ENCODE measurements at places on chromosomes 13 and 19.

DNA sequence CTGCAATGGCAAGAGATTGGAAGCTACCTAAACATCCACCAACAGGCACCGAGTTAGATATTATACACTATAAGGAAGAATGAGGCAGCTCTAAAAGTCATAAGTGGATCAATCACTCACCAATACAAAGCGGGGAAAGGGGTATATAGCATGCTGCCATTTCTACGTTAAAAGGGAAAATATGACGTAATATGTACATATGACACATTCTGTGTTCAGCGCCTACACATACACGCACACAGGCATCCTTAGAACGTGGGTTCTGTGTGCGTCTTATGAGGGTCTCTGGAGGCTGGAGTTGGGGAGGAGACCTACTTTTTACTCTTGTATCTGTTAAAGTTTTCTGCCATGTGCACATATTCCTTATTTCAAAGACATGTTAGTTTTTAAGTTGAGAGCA is 5.9 kb downstream of the IL17D start:
- no peak for DNase-seq

- DNase-seq: no peak
These were observed 7.9 kb downstream of the DENND1C start for GRCh38 chr19:6473647-6474046.

DNA sequence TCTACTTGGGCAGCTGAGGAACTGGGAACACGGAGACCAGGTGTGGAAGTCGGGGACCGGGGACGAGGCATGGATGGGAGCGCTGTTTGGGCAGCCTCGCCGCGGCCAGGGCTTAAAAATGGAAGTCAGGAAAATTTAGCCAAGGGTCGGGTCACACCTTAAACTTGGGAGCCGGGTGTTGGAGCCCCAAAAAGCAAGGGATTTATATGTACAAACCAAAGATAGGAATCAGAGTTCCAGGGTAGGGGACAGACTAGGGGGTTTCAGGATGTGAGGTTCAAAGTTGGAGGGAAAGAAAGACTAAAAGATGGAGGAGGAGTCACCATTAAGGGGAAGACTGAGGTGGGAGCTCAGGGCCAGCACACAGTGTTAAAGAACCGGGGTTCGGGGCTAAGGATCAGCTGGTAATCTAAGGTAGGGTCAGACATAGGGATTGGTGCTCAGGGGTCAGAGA is 530 bp downstream of the FOXA3 start:
- DNase-seq: no peak

DNA sequence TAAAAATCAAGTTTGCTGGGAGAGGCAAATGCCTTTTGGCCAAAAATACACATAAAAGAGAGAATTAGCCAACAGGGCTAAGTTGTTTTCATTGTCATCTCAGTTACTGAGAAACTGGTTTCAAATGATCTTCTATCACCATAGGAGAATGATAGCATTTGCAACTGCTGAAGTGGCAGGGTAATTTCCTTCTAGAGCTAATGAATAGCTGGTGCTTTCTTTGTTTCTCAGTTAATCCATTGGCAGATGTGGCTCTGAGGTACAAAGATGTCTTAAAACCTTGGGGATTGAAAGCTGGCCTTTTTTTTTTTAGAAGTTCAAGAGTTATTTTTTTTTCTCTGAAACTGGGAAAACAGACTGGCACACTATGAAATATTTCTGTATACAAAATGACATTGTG is 332.7 kb upstream of the KLF12 start:
- DNase-seq: no peak

- DNase-seq: no peak
These were observed 73.1 kb downstream of the KCTD12 start for GRCh38 chr13:76813000-76813691.

GRCh38 chr13:70784207-70784989 is 676.1 kb upstream of the KLHL1 start:
- no peak for DNase-seq

DNA sequence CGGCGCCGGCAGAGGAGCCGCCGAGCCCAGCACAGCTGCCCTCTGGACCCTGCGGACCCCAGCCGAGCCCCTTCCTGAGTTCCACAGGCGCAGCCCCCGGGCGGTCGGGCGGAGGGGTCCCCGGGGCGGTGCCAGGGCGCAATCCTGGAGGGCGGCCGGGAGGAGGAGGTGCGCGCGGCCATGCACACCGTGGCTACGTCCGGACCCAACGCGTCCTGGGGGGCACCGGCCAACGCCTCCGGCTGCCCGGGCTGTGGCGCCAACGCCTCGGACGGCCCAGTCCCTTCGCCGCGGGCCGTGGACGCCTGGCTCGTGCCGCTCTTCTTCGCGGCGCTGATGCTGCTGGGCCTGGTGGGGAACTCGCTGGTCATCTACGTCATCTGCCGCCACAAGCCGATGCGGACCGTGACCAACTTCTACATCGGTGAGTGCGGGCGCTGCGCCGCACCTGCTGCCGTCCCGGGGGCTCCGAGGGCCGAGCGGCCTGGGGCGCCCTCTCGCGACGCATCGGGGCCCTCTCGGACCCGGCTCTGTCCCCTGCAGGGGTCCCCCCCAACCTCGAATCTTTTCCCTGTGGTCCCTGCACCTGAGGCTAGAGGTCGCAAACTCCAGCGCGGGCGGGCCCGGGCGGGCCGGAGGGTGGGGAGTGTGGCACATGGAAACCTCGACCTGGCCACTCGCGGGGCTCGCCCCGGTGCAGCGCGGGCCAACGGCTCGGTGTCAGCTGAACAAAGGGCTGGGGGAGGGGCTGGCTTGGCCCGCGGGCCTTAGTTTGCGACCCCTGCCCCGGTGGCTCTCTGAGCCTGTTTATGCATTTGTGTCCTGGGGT is at the start of gene KISS1R:
KISS1R (plus strand) TSS at position 11 of the 829 bp plus-strand sequence; CDS start at position 181, 170 bp downstream.
- peak; percentile 47 for DNase-seq

DNA sequence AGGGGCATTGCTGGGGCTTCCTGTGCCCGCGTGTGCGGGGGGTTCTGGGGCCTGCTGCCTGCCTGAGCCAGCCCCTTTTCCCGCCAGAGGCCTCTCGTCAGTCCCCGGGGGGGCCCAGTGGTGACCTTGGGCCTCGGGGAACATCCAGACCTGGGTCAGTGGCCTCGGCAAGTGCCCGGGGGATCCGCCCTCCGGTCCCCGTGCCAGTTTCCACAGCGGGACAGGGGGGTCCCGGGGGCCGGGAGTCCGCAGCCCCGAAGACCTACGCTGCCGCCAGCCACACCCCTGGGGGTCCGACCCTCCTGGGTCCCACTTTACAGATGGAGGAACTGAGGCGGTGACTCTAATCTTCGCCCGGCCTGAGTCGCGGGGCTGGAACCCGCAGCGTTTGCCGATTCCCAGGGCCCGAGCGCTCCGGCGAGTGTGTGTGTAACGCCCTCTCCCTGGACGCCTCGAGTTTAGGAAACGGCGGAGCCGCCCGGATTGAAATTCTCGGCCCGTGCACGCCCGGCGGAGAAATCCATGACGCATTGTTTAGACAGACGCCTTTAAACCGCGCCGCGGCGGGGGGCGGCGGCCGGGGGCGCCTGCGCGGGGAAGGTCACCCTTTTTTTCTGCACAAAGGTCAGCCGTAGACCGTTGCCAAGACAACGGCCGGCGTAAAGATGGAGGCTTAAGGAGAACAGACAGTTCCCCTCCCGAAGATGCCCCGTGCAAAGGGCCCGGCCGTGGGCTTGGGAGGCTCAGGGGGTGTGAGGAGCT is 39.3 kb downstream of the EFNA2 start:
- peak; percentile 9 for DNase-seq

- no peak for DNase-seq
These were observed 3.2 kb downstream of the ERF start for GRCh38 chr19:42251572-42252358.

- no peak for DNase-seq
These were observed 25.9 kb upstream of the OR10H2 start for GRCh38 chr19:15701757-15702533.

DNA sequence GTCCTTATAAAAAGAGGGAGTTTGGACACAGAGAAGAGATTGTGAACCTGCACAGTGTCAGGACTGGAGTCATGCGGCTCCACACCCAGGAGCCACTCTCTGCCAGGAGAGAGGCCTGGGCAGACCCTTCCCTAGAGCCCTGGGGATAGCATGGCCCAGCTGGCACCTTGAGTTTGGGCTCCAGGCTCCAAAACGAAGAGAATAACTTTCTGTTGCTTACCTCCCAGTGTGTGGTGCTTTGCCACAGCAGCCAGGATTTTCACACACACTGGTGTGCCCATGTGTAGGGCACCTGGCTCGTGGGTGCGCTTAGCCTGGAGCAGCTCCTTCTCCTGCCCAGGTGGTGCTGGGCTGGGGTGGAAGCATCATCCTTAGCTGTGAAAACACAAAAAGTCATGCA is 344.3 kb downstream of the TEX29 start:
- no peak for DNase-seq

DNA sequence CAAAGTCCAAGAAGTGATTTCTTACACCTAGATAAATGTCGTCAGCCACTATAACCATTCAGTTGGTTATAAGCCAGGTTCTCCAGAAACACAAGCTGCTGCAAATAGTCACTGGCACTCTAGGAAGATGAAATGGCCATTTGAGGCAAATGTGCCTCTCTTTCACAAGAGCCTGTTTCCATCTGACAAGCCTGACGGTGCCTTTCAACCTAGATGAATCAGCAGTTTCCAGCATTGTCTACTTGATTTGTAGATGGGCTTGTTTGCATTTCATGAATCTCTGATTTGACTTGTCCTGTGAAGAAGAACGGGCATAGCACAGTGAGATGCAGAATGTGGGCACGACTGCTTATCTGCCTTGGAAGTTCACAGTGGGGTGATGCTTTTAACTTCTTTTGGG is 327.2 kb downstream of the LMO7 start:
- no peak for DNase-seq

DNA sequence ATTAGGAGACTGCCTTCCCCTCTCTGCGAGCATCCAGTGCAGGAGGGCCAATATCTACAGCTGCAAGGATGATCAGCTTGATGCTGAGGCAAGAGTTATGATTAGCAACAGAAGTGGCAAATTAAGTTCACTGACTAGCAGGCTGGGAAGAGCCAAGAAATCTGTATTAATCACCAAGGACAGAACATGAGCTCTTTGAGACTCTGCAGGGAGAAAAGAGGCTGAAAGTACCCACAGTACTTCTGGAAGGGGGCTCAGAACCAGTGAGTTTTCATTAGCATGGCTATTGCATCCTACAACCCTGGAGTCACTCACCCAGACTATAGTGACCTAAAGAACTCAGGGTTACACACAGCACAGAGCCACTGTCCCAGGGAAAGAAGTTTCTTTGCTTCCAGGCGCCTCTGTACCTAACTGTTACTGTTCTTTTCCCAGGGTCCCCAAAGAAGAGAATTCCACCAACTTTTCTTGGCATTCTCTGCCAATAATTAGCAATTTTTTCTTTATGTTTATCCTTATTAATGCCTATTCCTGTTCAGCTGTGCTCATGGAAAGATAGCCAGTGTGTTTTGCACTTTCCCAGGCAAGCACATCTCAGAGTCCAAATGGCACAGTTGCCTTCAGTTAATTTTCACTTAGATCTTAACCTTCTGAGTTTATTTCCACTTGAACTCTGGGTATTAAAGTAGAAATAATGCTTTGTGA is 25.8 kb upstream of the MEDAG start:
- DNase-seq: no peak

DNA sequence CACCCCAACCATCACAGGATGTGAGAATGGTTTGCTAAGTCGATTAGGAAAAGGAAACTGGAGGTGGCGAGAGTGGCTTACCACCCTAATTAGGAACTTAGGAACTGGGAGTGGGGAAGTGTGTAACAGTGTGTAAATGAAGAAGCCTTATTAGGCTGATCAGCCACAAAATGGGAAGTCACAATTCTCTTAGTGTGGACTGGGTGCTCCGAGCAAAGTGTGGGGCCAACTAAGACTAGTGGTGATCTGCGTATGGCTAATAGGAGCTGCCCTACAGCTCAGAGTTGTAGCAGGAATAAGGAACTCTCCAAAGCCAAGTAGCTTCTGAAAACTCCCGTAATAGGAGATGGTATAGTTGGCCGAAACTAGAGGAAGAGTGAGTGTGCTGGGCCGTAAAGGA is 7.6 kb downstream of the SIGLEC11 start:
- no peak for DNase-seq

- DNase-seq: no peak
These were observed 80.9 kb upstream of the SHISA2 start for GRCh38 chr13:26132756-26133155.

DNA sequence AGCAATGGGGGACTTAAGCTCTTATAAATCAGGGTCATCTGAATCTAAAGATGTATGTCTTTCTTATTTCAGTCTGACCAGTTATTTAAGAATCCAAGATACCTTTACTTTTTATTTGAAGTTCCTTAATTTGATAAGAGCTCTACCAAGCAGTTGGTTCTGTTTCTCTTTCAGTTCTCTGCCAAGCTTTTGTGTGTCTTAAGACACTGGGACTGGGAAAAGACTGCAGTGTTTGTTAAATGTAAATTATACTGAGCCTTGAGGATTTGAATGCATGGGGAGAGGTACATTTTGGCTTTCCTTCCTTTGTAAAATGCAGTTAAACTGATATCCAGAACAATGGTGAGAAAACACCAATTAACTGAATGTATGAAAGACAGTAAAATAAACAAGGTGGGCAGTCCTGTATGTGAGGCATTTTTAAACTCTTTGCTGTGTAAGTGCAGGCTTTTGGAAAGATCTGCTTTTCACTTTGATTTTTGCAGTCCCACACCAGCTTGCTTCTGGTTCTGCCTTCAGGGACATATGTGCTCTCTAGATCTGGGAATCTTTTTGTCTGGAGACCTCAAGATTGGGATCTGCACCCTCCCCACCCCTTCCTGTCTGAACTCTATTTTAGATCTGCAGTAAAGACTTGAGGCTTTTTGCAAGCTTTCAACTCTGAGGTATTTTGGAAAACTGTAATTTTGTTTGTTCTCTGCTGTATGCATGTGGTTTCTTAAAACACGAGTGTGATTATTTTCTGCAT is 77.6 kb downstream of the LRCH1 start:
- DNase-seq: no peak

DNA sequence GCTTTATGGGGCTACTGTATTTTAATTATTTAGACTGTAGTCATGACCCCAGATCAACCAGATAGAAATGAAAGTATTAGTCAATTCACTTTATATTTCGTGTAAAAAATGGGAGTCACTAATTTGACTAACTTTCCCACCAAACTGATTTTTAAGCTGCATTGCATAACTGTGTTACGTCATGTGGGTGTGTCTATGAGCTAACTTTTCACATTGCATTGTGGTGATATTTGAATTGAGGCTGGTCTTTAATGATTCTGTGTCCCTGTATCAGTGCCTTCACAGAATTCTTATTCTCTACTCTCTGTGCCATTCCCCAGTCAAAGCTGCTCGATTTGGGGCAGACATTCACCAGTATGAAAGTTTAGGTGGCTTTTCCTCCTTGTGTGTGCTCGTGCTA is 172.7 kb upstream of the MAB21L1 start:
- DNase-seq: no peak

- peak; percentile 56 for DNase-seq
These were observed 12.6 kb upstream of the ZNF681 start for GRCh38 chr19:23771316-23771715.
